ENCODE measurements at places on chromosomes 12 and 14.
A peak's percentile ranks its signal among the peaks of the same experiment; 100 is the strongest.

- DNase-seq, result no peak
Observed at GRCh38 chr14:80522936-80523335, 311.6 kb upstream of the DIO2 start.

DNA sequence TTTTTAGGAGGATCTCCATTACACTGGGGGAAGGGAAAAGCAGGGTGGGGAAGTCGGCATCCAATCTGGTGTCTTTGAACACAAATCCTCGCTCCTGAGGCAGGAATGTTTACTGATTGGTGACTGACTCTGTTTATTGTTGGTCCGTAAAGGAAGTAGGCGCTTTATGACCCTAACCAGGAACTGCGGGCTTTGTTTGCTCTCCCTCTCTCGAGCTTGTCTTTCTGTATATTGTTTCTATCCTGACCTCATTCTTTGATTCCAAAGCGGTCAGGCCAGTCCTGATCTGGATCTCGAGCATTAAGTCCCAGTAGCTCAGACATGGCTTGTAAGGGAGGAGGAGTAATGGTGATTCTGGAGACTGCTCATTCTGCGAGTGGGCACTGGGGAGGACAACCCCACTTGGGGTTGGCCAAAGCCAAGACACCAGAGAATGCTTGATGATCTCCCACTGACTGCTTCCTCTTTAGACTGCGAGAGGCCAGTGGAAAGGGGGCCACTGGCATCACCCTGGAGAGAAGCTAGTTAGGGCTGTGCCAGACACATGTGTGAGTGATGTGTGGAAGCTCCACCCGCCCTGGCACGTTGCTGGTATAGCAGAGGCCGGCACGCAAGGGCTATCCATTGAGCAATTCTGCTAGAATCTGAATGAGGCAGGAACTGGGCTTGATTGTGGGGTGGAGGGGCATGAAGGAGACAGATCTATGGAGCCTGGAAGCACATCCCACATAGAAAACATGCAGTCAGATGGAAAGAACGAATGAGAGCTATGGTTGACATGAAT lies 194.6 kb downstream of the PAX9 start:
- no peak for DNase-seq

- peak; percentile 41 for DNase-seq
Observed at GRCh38 chr14:105015242-105015641, 5.6 kb downstream of the CDCA4 start.

DNA sequence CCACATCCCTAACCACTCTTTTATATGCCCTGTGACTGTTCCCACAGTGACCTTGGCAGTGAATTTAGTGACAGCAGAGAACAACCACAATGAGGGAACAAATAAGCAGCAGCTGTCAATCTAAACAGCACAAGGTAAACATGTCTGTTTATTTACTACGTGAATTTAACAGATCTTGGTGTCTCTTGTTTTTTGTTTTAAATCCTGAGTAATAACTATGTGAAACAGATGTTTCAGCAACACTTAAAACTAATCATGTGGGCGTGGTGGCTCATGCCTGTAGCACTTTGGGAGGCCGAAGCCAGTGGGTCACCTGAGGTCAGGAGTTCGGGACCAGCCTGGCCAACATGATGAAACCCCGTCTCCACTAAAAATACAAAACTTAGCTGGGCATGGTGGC lies 17.0 kb upstream of the CFAP54 start:
- DNase-seq, result no peak

GRCh38 chr12:60278209-60278608 lies 682.4 kb downstream of the SLC16A7 start:
- DNase-seq, result no peak

DNA sequence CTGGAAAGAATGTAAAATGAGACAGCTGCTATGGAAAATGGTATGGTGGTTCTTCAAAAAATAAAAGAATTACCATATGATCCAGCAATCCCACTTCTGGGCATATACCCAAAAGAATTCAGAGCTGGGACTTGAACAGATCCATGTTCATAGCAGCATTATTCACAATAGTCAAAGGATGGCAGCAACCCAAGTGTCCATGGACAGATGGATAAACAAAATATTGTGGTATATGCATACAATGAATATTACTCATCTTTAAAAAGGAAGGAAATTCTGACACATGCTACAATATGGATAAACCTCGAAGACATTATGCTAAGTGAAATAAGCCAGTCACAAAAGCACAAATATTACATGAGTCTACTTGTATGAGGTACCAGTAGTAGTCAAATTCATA lies 9.1 kb downstream of the RAB2B start:
- DNase-seq, result no peak

- no peak for DNase-seq
Observed at GRCh38 chr12:52517005-52517835, 3.0 kb downstream of the KRT5 start.

DNA sequence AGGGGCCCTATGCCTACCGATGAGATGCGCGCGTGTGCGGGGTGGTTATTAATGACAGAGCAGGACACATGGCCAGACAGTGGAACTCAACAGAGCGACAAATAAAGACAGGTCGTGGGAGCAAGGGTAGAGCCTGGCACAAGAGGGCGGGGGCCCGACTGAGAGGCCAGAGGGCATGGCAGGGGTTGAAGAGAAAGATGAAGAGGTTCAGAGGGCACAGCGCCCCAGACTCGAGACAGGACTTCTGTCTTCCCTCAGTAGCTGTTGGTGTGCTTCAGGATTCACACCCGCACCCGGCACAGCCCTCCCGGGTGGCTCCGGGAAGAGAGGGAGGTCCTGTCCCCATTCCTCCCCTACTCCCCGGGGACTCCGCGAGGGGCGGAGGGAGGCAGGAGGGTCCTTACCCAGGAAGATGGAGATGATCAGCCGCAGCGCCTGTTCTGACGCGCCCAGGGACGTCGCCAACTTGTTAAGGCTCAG lies 366 bp downstream of the LPCAT3 start:
- DNase-seq, result no peak

DNA sequence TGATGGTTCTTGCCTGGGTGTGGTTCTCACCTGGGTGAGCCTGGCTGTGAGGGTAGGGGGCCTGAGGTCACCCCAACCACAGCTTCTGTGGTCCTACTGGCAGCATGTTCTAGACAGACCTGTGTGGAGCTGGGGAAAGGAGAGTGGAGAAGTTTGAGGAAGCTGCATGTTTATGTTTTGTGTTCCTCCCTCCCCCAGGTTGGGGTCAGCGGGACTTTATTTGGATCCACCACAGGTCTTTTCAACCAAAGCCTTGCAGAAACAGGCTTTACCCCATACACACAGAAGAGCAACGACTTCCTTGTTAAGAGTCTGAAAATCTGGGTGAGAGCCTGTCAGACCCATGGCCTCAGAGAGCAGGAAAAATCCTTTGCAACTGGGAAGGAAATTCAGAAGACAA lies 5.6 kb downstream of the CD9 start:
- no peak for DNase-seq

DNA sequence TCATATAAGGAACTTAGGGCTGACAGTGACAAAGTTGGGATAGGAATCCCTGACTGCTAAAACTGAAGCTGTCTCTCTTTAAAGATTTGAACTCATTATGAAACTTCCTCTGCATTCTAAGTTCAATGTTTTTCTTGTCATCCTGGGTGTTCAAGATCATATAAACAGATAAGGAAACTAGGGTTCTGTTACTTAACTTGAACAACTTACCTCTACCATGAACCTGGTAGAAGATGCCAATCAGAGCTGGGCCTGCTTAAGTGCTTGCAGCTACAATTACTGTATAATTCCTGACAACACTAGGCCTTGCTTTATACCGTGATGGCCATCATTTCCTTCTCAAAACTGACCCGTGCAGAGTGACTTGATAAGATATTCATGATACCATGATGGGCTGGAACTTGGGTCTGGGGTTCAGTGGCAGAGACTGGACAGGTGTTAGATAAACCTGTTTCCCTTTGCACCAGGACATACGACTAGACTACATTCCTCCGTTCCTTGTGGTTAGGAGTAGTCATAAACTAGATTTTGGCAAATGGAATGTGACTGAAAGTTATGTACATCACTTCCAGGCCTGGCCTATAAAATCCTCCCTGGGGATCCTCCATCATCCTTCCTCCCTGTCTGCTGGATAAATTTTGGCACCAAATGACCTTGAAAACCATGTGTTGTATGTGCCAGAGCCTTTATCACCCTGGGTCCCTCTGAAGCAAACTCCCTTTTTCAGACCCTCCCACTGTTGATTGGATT lies 172.2 kb upstream of the PRICKLE1 start:
- no peak for DNase-seq

DNA sequence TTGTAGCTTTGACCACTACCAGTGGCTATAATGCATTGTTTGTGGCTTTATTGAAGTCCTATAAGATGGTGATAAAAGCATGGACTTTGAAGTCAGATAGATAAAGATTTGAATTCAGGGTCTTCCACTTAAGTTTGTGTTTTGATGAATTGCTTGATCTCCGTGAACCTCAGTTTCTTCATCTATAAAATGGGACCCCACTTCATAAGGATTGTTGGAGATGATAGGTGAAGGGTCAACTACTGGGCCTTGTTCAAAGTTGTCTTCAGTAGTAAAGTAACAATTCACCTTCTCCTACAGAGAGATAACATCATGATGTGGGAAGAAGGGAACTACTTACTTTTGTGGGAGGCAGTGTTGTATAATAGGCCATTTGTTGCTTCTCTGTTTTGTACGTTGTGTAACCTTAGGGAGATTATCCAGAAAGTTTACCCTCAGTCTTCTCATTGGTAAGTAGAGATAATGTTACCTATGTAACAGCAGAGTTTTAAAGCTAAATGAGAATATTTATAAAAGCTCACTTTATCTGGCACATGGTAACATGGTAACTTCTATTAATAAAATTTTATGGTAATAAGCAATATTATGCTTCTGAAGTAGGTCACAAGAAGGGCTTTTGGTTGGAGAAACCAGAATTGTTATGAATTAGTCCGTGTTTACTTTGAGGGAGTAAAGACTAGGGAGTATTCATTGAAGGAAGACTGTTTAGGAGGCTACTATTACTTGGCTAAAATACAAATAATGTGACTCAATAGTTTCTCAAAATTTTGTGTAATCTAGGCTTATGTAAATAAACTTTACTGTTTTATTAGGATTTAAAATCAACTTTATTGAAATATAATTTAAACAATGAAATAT lies 15.1 kb downstream of the ADIPOR2 start:
- DNase-seq, result no peak

DNA sequence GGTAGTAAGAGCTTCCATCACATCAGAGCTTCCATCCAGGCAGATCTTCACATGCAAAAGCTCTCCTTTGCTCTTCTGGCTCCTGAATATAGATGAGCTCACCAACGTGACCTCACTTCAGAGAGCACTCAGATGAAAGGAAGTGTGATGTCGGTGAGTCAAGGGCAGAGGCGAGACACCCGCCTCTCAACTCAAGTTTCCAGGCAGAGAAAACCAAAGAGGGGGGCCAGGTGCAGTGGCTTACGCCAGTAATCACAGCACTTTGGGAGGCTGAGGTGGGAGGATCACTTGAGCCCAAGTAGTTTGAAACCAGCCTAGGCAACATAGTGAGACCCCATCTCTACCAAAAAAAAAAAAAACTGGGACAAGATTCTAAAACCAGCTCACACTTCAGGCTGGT lies 126.9 kb downstream of the DUSP6 start:
- DNase-seq, result peak; percentile 71

DNA sequence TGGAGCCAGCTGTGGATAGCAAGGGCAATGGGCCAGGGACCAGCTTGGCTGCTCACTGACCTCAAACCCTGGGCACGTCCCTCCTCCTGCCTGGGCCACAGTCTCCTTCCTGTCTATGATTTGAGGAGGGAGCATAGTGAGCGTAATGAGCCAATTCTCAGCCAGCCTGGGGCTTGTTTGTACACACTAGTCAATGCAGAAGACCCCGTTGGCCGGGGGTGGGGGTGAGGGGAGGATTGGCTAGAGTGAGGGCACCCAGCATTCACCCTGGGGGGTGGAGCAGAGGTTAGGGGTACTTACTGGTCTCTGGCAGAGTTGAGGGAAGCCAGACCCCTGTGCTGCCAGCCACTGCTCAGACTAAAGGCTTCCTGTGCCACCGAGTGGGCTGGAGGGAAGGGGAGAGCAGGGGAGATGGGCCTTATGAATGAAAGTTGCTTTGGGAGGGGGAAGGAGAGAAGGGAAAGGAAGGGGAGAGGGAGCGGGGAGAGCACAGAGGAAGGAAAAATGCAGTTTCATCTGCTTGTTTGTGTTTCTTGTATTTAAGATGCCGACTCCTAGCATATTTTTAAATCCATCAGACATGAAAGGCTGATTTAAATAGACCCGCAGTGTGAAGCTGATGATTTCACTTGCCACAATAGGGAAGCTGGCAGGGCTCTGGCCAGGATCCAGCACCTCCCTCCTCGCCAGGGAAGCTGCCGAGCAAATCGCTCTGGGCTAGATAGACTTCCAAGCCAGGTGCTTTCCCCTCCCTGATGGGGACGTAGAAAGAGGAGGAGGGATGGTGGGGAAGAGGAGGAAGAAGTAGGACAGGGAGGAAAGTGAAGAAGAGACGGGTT lies 114.0 kb downstream of the PRMT8 start:
- DNase-seq, result no peak

- DNase-seq, result no peak
Observed at GRCh38 chr12:79837575-79837974, 97.3 kb downstream of the PPP1R12A start.

- DNase-seq, result no peak
Observed at GRCh38 chr14:99351166-99352007, 79.4 kb upstream of the BCL11B start.

DNA sequence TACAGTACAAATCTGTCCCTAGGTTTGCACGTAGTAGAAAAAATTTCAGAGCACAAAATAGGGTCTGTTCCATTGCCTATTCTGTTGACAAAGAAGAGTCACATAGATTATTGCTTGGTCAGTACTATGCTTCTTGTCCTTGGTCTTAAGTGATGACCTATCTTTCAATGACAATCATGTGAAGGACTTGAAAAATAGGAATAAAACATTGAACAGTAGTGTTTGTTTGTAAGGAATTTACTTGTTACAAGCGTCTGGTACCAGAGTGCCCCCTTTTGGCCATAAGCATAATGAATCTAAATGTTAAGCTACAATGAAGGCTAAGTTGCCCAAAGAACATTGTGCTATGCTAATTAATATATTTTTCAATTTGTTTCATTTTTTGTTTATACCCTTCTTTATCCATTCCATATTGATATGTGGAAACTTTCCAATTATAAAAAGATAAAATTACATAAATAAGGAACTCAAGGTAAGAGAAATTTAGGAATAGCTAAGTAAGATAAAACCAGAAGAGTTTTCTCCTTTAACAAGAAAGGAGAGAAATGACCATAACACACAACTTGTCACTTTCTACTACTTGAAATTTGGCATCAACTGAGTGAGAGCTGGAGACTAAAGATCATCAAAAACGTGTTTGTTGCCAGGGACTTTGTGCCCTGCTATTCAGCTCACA lies 204.7 kb downstream of the EPS8 start:
- DNase-seq, result peak; percentile 62

DNA sequence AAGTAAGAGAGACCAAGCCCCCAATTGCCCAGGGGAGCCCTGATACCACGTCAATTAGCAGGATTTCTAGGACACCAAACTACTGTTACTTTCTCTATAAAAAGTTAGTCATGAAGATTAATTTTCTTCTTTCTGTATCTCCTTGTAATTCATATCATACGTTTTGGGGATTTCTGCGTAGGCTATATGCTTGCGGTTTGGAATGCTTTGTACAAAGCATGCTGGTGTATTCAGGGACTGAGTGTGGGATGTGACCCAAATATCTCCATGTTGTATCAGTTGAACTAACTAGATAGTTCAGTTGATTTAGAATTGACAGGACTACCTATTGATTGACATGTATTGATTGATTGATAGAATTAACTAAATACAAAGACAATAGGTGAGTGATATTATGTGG lies 7.7 kb downstream of the GPR33 start:
- DNase-seq, result no peak

- DNase-seq, result no peak
Observed at GRCh38 chr14:24941719-24942118, 108.2 kb downstream of the STXBP6 start.

GRCh38 chr14:74963705-74964271 lies 8.4 kb upstream of the PGF start:
- no peak for DNase-seq
